Hematopoietic multipotent progenitor cell treated with erythropoietin and hydrocortisone succinate and interleukin-3 and kit ligand, for 17 days (in vitro differentiated cells): ENCODE measurements at places on chromosomes 7 and 10.
A peak's percentile ranks its signal among the peaks of the same experiment; 100 is the strongest.

DNA sequence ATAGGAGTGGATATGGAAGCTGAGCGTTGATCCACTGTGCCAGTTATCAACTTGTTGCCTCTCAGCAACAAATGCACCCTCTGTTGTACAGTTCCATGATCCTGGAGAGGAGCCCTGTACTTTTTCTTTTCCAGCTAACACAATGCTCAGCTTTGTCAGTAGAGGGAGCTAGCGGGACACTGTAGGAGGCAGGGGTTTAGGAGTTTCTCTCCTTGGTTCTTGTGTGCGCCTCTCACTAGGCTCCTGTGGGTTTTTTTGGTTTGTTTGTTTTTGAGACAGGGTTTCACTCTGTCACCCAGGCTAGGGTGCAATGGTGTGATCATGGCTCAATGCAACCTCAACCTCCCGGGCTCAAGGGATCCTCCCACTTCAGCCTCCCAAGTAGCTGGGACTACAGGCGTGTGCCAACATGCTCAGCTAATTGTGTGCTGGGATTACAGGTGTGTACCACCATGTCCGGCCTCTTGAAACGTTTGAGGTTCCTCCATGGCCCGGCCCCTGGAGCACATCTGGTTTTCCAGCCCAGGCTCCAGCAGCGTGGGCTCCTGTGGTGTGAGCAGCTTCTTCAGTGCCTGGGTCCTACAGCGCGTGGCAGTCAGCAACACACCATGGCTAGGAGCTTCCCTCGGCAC lies 12.0 kb upstream of the MARVELD1 start:
- peak; percentile 77 for DNase-seq

GRCh38 chr10:61378865-61379264 lies 74.3 kb downstream of the TMEM26 start:
- no peak for DNase-seq

GRCh38 chr10:95400787-95401186 lies 110.0 kb upstream of the PDLIM1 start:
- no peak for DNase-seq

- DNase-seq: no peak
These were observed 385.6 kb downstream of the DNAJB6 start for GRCh38 chr7:157722137-157723060.

DNA sequence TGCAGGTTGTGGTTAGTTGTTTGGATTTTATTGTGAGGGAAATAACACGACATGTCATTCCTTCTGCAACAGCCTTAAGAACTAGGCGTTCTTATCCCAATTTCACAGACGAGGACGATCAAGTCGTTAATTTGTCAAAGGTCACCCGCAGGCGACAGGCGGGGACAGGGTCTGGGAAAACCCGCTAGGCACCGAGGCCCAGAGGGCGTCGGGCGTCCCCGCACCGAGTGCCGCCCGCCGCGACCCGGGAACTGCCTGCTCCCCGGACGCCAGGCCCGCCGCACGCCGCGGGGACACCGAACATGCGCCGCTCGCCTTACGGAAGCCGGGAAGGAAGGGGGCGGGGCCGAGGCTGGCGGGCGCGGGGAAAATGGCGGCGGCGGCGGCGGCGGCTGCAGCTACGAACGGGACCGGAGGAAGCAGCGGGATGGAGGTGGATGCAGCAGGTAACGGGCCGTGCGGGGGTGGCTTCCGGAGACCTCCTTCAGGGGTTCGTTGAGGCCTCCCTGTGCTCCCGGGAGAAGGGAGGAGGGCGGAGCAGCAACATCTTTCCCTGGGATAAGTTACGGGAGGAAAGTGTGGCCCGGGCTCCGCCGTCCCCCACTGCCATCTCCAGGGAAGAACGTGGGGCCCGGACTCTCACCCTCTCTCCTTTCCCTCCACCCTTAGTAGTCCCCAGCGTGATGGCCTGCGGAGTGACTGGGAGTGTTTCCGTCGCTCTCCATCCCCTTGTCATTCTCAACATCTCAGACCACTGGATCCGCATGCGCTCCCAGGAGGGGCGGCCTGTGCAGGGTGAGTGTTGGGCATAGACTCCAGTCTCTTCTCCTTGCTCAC lies at the start of gene COPS6:
Gene COPS6, plus strand, starts transcription at position 349 of the 837 bp plus-strand sequence. Its CDS starts 22 bp downstream, at position 371.
- peak; percentile 81 for DNase-seq

DNA sequence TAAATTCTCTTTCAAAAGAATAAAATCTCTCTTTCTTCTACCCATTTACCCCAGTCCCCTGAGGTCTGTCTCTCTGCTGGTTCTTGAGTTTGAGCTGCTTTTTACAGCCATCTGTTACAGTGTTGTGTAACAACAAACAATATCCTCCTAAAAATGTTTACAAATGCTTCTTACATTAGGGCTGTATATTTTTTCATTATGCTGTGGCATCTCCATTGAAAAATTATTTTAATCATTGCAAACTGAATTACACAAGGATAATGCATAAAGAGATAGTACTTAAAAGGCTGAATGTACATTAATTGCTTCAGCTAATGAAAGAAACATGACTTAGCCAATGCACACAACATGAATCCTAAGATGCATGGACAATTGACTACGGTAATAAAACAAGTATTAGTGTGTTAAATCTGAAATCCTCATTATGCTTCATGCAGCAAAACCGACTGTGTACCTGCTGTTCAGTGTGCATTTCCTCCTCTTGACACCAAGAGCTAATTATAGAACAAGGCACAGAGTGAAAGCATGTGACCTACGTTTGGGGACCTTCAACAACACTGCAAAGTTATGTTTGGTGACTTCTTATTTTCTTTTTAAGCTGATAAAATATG lies 181.7 kb upstream of the RHOBTB1 start:
- no peak for DNase-seq

GRCh38 chr10:19651549-19651948 lies 164.7 kb upstream of the PLXDC2 start:
- no peak for DNase-seq

DNA sequence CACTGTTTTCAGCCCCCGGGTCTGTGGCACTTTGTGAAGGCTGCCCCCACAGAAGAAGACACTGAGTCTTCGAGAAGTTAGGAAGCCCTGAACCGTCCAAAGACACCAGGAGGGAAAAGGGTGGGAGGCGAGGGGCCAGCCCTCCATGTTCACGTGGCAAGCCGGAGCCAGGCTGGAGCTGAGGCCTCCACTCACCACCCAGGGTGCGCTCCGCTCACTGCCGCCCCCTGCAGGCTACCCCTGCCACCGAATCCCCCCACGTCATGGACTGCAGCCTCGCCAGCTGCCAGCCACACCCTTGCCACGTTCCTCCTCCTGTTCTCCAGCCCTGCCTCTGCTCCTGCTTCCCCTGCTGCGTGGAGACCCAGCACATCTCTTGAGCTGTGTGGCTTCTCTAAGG lies 59.0 kb upstream of the EN2 start:
- DNase-seq: no peak

DNA sequence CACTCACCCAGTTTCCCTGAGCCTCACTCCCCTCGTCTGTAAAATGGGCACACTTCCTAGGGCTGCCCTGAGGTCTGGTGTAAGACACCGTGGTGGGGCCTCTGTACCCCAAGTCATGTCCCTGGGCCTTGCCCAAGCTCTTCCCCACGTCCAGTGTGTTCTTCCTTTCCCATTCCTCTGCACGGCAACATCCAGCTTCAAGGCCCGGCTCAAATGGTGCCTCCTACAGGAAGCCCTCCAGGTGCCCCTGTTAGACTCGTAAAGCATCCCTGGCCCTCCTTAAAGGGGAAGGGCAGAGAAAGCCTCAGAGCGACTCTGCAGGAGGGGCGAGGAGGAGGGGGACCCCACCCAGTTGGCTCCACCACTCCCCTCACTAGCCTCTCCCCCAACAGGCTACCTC lies 8.6 kb downstream of the SLC29A4 start:
- DNase-seq: no peak

- no peak for DNase-seq
These were observed 246.9 kb upstream of the MKLN1 start for GRCh38 chr7:131080754-131081153.

DNA sequence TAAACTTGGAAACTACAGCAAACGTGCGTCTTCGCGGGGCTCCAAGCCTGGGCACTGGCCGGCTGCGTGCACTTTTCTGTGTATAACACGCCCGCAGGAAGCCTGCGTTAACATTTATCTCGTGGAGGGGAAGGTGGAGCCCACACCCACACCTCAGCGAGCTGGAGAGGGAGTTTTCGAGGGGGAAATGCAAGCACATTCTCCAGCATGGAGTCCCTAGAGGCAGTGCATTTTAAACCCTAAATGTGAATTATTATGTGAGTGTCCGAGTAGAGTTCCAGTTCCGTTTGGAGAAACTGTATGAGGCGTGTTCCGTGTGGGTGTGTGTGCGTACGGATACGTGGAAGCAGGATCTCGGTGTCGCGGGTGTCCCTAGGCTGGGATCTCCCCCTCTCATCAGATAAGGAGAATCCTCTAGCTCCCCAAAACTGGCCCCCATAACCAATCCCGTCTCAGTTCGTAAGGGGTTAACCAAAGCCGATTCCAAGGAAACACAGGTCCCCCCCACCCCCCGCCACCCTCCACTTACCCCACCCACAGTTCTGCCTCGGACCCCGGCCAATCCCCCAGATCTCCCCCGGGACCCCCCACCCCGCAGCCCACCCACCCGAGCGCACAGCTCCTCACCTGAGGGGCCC lies 403 bp downstream of the CDK6 start:
- DNase-seq: peak; percentile 24

DNA sequence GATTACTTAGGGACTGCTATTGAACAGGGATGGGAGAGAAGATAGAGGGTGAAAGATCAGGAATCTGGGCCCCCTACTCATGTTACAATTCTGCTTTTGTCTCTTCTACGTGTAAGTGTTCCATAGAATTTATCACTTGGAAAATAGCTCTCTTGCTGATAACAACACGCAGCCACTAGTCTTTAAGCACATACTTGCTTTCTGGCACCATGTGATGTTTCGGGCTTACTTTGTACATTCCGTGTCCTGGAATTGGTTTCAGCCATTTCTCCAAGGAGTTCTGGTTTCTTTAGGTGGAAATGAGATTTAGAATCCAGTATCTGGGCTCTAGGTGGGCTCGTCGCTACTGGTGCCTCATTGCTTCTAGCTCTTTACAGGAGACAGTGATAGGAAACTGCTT lies 59.7 kb downstream of the TFAM start:
- DNase-seq: no peak

- no peak for DNase-seq
These were observed 190.0 kb upstream of the ZWINT start for GRCh38 chr10:56551037-56551436.

DNA sequence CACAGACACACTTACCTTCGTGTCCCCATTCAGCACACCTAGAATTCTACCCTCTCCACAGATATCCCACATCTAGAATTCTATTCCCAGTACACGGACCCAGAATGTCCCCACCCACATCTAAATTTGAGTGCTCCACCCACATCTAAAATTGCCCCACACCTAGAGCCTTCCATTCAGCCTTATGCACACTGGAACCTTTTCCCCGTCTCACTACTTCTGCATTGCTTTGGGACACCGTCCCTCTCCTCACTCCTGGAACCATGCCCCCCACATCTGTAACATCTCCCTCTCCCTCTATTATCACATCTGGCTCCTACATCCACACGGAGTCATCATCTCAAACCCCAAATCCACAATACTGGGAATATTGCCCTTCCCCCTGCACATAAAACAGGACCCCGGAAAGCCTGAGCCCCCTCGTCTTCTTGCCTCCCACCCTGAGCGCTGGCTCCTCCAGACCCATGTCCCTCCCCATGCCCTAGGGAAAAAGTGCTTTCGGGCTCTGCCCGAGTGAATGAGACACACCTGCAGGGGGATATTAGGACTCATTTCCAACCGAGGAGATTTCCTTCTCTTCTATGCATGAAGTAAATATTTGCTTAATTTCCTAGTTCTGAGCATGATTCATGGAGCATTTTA lies 125.8 kb upstream of the UNC5B start:
- DNase-seq: no peak

DNA sequence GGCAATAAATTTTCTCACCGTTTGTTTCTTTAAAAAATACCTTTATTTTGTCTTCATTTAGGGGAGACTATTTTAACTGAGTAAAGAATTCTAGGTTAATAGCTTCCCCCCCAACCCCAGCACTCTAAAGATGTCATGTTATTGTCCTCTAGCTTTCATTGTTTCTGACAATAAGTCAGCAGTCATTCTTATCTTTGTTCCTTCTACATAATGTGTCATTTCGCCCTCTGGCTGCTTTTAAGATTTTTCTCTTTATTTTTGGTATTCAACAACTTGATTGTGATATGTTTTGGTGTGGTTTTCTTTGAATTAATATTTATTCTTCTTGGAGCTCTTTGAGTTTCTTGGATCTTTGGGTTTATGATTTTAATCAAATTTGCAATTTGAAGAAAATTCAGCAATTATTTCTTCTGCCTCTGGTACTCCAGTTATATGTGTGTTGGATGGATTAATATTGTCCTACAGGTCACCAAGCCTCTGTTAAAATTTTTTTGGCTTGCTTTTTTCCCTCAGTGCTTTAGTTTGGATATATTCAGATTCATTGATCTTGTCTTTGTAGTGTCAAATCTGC lies 64.6 kb upstream of the ELN start:
- no peak for DNase-seq

- no peak for DNase-seq
These were observed 177.5 kb downstream of the ANK3 start for GRCh38 chr10:60212195-60212594.

GRCh38 chr7:158818325-158819213 lies 10.7 kb downstream of the ESYT2 start:
- peak; percentile 34 for DNase-seq

- DNase-seq: no peak
These were observed 128.5 kb downstream of the ANKRD7 start for GRCh38 chr7:118352867-118353453.

- DNase-seq: no peak
These were observed 20.0 kb downstream of the GLI3 start for GRCh38 chr7:42217053-42217452.

DNA sequence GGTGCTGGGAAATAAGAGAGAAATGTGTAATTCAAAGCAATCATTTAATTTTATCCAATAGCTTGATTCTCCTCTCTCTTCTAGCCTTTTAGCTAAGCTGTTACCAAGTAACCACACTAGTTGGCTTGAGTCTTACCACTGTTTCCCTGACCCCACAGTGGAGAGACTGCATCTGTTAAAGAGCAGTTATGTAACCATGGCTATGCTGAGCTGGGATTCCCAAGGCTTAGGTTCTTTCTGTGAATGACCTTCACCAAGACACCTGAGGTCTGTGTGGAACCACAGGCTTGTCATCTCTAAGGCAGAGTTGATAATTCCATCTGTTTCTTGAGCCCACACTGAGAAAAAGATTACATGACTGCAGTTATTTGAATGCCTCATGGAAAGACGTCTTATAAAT lies 47.7 kb upstream of the ATRNL1 start:
- no peak for DNase-seq

GRCh38 chr7:117036053-117036669 lies 82.9 kb downstream of the ST7 start:
- DNase-seq: no peak

GRCh38 chr7:37376386-37376785 lies 72.3 kb downstream of the ELMO1 start:
- DNase-seq: no peak
